ENCODE measurements at places on chromosomes 3 and 15.
A peak's percentile ranks its signal among the peaks of the same experiment; 100 is the strongest.

DNA sequence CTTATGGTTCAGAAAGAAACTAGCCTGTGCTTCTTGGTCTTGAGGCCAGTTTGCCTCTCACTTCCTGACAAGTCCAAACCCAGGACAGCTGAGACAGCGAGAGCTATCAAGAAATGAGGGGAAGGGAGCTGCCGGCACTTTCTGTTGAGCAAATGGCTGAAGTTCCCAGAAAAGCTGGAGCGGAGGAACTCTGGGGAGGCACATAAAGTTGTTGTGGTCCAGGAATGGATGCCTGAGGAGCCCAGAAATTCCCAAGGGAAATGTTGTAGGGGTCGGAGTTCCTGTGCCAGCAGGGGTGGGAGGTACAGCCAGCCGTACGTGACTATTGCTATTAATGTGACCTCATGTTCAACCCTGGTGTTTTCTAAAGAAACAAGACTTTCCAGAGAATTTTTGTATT is 98.8 kb upstream of the TNFAIP8L3 start:
- DNase-seq: no peak

- DNase-seq: no peak
Observed at GRCh38 chr3:45779746-45780735, 16.3 kb downstream of the SLC6A20 start.

DNA sequence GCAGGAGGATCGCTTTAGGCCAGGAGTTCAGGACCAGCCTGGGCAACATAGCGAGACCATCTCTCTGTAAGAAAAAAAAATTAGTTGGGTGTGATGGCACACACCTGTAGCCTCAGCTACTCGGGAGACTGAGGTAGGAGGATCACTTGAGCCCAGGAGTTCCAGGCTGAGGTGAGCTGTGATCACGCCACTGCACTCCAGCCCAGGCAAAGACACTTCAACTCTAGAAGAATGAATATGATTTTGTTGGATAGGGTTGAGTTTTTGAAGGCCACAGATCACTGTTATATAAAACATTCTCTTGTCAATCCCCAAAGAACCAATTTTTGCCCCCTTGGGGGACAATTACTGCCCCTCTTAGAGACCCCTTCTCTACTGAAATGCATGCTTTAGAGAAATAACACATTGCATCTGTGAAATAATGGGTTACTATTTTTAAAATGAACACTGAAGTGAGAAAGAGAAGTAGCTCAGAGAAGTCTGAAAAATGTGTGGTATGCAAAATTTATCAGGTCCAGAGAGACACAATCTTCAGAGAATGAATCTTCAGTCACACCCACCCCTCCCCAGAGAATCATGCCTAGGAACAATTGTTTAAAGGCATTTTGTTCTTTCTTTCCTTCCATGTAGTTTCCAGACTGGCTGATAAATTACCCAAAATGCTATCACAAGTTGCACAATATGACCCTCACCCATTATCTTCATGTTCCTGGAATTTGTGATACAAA is 42.7 kb downstream of the METTL6 start:
- DNase-seq: no peak

GRCh38 chr3:8509961-8510360 is 8.3 kb downstream of the LMCD1 start:
- no peak for DNase-seq

DNA sequence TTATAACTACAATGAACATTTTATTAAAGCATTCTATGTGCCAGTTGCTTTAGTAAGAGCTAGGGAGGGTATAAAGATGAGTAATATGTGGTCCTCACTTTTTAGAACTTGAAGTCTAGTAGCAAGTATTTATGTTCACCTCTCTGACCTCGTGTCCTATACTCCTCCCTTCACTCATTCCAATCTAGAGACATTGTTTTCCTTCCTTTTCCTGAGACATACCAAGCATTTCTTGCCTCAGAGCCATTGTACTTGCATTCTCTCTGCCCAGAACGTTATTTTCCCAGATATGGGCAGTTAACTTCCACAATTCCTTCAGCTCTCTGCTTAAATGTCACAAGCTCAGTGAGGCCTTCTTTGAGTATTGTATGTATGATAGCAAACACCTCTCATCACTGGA is 408.6 kb downstream of the PDCD6IP start:
- no peak for DNase-seq

DNA sequence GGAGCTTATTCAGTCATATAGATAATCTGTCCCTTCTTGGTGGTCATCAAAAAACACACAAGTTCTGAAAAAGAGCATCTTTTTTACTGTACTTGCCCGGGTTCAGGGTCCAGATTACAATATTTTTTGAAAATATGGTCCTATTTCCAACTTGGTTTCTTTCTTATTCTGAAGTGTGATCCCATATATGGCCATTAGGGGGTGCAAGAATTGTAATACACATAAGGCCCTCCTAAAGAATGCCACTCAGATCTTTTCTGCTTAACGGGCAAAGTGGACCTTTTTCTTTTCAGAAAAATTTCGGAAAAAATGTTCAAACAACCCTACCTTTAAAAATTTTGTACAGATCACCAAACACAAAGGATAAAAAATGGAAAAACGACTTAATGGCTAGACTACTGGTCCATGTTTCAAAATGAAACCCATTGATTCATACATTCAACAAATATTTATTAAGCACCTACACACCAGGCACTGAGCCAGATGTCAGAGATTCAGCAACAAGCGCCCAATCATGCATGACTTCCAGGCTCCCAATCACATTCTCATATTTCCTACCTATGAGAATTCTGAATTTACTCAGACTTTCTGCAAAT is 102.0 kb upstream of the MYRIP start:
- DNase-seq: peak; percentile 50

GRCh38 chr3:5692446-5692845 is 504.9 kb downstream of the EDEM1 start:
- no peak for DNase-seq

DNA sequence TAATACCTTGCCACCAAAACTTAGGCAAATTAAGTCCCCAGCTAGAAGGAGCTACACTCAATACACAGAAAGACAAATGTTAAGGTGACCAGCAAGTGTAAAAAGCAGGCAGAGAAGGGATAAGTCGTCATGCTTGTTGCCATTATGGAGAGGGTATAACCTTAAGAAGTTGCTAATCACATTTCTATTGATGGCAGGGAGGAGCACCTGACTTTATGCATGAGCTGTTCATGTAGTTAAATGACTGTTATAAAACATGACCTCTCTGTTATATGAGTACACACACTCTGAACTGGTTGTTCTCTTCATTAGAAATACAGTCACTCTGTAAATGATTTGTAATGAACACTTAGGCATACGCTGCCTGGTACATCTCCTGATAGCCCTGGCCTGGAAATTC is 6.6 kb upstream of the CCNL1 start:
- no peak for DNase-seq

- DNase-seq: peak; percentile 90
Observed at GRCh38 chr3:38454884-38455638, 1.4 kb downstream of the ACVR2B start.

- no peak for DNase-seq
Observed at GRCh38 chr15:59991834-59992233, 12.3 kb upstream of the FOXB1 start.

DNA sequence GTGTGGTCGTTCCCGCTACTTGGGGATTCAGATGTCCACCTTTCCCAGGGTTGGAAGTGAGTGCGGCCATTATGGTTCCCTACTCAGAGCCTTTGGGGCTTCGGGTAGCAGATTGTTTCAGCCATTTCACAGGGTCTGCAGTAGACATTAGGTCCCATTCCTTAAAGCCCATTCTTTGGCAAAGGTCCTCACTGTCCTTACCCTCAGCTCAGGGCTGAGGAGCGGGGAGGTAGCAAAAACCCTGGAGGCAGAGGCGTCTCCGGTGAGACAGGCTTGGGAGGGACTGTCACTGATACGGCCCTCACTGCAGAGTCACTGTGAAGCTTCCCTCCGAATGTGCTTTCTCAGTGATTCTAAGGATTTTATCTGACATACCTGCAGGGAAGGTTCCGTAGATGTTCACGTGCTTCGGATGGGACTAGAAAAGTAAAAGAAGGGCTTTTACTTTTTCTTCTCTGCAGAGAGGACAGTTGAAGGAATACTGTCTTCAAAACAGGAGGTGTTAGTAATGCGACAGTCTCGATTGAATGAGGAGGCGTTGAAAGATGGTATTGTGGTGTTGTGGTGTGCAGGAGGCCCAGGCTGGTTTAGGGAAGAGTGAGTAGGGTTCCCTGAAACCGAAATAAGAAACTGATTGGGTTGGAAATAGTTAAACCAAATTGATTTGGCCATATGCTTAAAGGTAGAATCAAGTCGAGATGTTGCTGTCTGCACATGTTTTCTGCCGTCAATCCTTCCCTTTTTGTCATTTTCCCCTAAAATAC is 630 bp downstream of the ATP6V1A start:
- DNase-seq: peak; percentile 31

GRCh38 chr3:53131096-53131495 is 861 bp upstream of the RFT1 start:
- DNase-seq: no peak

DNA sequence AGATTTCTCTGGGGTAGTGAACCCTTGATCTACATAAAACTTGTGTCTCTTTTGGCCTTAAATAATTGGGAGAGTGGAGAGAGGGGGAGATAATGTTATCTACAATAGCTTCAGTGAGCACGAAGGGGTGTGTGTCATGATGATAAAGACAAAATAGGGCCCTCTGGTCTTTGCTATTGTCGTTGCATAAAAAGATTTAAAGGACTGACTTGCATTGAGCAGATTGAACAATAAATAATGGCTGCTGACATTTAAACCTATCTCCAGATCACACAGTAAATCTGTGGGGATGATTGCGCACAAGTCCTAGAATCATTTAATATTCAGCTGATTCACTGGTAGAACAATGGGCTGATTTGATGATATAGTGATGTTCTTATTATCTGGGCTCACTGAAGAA is 71.3 kb upstream of the GAP43 start:
- no peak for DNase-seq

GRCh38 chr3:42996633-42997075 is 17.5 kb downstream of the GASK1A start:
- DNase-seq: no peak

DNA sequence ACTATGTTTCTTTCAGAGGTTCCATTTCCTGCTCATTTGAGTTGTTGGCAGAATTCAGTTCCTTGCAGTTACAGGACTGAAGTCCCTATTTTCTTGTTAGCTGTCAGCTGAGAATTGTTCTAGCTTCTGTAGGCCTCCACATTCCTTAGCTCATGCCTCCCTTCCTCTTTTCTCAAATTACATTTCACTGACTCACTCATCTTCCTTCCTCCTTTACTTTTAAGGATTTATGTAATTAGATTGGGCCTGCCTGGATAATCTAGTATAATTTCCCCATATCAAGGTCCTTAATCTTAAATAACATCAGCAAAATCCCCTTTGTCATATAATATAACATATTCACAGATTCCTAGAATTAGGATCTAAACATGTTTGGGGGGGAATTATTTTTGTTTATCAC is 40.6 kb upstream of the RBMS3 start:
- DNase-seq: peak; percentile 11

- no peak for DNase-seq
Observed at GRCh38 chr3:46027736-46028397, 584 bp upstream of the XCR1 start.

DNA sequence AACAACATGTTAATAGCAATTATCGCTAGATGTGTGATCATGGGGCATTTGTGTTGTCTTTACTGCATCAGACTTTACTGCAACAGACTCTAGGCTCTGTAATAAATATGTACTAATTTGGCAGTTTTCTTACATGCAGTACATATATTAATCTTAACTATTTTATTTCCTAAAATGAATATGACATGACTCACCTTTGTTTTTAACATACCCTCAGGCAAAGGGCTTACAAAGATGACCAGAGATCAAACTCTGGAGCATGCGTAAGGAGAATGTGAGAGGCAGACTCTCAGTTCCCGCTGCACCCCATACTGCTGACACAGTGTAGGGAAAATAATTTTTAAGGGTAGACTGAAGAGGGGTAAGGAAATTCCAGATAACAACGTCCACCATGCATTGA is 7.2 kb upstream of the FAM174B start:
- DNase-seq: no peak

DNA sequence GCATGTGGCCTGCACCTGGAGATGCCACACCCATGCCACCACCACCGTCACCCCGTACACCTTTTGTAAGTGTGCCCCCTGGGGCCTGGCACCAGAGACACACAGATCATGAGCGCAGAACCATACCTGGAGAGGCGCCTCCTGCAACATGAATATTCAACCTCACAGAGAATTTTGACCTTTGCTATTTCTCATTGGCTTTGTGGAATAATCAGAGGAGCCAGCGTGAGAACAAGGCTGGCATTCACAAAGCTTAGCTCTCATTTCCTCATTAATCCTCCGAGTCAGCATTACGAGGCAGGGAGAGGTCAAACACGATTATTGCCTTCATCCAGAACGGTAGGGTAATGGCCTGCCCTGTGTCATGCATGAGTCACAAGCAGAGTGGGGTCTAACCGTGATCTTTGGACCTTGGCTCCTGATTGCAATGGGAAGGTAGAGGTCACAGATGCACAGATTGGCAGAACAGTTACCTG is 73.0 kb upstream of the POMGNT2 start:
- DNase-seq: no peak

DNA sequence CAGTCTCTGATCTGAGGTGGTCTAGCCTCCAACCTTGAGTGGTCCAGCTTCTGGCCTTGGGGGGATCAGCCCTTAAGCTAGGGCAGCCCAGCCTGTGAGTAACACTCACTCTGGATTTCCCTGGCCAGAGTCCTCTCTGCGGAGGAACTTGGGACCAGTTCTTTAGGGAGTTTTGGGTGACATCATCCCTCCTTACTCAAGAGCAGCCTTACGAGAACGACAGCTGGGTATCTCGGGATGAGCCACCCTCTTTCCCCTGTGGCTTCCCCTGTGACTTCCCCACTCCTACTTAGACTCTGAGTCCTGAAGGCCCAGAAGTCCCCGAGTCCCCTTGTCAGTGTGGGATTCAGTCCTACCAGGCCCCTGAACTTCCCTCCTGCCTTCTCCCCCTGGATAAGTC is 10.2 kb upstream of the PLXND1 start:
- no peak for DNase-seq

DNA sequence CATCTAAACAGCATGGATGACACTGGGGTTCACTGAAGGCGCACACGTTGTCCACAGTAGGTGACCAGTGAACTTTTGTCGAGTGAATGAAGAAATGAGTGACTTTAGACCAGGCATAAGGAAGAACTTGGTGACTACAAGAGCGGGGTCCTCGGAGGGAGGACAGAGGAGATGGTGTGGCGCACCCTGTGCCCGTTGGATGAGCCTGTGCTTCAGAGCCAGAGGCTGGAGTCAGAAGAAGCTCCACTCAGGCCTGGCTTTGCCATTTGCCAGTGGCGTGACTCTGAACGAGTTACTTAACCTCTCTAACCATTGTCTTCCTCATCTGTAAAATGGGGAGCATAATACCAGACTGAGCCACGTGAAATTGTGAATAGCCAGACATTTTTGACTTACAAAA is 42.2 kb downstream of the MUC4 start:
- DNase-seq: no peak

DNA sequence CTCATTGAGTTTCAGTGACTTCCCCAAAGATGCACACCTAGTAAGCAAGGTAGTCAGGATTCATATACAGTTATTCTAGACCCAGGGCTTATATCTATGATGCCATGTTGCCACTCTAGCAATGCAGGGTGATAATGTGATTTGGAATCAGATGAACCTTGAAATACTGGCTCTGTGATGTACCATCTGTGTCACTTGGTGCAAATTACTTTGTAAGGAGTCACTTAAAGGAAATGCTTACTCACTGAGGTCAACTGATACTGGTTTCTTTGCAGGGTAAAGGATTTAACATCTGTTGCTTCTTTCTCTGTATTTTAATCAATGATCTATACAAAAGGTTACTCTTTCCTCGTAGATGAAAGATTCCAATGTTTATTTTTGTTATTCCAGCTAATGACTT is 10.8 kb downstream of the ASB14 start:
- no peak for DNase-seq

GRCh38 chr15:23686466-23687142 is 501 bp downstream of the NDN start:
- peak; percentile 19 for DNase-seq

Data from iPS-NIHi11 (cell line).